ENCODE measurements at places on chromosomes 2 and 18.
A peak's percentile ranks its signal among the peaks of the same experiment; 100 is the strongest.

DNA sequence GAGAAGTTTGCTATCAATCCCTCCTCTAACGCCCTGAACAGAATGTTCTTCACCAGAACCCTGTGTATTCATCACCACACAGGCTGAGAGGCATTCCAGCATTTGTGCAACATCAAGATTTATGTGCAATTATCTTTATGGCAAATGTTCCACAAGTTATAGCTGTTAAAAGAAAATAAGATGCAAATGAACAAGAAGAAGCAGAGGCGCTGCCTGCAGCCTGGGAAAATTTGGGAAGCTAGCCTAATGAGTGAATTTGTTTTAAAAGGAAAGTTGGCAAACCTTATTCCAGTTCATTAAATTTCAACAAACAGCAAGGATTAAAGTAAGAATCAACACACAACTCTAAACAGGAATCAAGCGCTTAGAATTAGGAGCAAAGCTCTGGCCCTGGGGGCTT is 5.3 kb downstream of the TPO start:
- DNase-seq: no peak

DNA sequence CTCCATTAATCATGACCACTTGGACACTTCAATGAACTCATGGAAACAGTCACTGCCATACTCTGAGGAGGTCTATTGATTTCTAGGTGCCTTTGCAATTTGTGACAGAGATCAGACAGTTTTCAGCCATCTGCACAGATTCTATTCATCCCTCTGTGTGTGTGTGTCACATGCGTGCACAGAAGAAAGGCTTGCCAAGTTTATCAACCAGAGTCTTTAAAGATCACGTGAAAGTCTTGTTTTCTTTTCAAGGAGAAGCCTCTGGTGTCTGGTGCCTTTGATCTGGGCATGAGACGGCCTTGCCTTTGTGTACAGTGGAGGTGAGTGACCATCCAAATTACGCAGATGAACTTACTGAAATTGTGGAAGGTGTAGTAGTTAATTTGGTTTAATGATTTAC is 164.2 kb downstream of the VAPA start:
- no peak for DNase-seq

GRCh38 chr2:215052404-215052803 is 86.0 kb downstream of the ABCA12 start:
- DNase-seq: no peak

GRCh38 chr2:6574121-6574520 is 291.6 kb downstream of the CMPK2 start:
- no peak for DNase-seq

DNA sequence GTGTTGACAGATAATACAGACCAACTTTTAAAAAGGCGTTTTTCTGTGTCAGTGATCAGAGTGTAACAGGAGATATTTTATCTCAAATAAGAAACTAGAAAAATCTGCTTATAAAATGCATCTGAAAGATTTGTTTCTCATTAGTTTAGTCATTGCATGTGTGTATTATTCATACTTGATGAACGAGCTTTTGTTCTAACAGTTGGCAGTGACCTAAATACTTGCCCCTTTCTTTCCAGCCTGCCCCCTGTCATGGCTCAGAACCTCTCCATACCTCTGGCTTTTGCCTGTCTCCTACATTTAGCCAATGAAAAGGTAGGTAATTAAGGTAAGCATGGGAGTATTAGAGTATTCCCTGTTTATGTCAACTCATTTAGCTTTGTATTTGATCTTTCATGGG is 33.6 kb downstream of the NCAPH start:
- no peak for DNase-seq

DNA sequence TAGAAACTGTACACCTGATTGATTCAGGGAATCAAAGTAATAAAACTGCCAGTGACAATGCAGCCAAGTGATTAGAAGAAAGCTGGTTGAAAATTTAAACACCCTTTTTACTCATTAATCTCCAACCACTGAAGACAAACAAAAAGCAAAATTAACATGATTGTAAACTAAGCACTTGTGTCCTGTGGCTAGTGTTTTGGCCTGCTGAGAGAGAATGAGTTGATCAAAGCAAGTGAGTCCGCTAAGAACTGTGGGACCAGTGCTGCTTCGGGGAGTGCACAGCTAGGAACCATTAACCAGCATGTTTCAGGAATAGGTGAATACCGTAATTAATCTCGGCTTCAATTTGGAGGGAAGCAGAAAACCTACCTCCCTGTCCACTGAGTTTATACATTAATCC is 13.6 kb upstream of the PAPOLG start:
- DNase-seq: no peak

DNA sequence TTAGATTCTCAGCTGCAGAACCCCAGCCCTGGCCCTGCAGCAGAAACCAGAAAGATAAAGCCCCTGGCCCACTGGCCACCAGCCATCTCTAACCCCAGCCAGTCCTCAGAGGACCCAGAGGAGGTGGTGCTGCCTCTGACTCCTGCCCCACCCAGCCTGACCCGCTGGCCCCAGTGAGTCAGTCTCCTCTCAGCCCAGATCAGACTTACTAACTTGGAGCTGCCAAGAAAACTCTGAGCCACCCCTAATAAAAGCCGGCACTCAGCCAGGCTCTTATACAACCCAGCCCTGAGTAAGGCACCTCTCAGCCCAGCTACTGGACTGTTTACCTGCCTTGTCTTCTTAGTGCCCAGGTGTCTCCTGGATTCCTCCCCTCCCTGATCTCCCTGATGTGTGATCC is 2.0 kb downstream of the SLC14A2 start:
- no peak for DNase-seq

DNA sequence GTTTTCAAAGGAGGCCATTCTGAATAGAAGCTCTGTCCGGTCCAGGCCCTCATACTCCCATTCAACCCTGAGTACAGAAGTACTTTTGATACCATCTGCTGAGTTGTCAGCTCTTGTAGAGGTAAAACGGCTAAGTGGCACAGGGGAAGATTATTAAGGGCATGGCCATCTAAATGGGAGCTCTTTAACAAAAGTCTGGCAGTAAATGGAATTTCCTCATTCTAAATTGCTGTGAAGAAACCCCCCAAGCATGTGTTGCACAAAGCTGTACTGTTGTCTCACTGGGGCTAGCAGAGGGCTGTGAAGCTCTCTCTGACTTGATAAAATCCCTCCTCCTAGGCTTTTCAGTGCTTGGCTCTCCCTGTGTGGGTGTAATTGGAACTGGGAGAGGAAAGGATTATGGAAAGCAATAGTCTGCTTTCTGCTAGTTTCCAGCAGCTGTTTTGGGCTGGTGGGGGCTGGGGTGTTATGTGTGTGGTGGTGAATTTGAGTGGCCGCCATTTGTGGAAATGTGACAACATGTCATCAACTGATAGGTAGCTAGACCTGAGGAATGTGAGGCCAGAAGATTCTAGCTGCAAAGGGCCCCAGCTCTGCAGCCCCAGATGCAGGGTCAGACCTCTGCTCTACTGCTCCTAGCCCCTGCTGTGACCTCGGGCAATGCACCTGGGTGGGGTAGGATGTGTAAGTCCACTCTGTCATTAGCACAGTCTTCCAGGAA is 65.1 kb downstream of the MAP4K4 start:
- DNase-seq: no peak

DNA sequence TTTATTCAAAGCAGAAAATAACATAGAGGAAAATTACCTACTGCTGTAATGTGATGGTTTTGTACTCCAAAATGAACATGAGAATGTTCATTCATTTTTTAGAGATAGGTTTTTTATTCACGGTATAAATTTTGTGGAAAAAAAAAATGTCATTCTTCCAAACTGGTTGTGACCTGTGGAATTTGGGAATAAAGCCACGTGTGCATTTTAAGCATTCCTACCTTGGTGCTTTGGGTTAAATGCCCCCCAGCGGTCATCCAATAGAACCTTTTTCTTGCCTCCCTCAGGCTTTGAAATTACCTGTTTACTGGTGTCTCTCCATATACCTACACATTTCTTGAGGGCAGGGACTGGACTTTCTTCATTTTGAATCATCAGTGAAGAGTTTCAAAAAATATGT is 740.7 kb downstream of the DPP10 start:
- DNase-seq: no peak

DNA sequence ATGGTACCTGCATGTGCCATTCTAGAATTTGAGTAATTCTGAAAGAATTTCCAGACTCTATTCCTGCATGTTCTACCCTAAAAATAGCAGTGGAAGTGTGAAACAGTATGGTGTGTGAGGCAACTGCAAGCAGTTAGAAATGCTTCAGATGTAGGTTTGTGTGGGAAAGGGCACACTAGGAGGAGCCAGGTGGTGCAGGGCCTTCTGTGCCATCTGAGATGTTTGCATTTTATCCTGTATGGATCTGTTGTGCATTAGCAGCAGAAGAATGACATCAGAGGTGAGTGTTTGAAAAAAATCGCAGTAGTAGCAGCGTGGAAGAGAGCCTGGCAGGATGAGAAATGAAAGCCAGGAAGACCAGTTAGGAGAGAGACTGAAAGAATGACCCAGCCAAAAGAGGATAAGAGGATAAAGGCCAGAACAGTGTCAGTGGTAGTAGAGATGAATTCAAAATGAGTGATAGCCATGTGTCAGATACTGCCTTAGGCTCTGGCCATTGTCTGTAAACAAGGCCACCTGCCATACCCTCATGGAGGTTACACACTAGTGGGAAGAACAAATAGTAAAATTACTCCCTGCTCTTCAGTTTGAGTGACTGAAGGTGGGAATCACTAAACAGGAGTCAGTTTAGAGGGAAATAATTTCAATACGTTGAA is 142.2 kb downstream of the PKP4 start:
- DNase-seq: peak; percentile 8

- DNase-seq: no peak
Observed at GRCh38 chr2:96024336-96025193, 10.2 kb downstream of the GPAT2 start.

DNA sequence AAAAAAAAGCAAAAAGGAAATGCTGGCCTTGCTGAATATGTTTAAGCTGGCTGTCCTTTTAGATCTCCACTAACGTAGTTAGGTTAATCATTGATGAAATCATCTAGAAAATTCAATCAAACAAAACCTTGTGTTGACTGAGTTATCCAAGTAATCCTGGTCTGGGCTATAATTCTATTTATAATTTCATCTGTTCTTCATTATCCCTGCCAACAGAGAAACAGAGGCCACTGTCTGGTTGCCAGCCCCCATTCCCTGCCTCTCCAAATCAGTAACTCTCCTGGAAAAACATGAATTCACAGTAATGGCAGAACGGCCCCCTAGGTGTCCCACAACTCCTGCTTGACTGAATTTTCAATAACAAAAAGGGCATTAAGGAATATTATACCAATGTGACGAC is 24.6 kb downstream of the DOCK10 start:
- DNase-seq: no peak

DNA sequence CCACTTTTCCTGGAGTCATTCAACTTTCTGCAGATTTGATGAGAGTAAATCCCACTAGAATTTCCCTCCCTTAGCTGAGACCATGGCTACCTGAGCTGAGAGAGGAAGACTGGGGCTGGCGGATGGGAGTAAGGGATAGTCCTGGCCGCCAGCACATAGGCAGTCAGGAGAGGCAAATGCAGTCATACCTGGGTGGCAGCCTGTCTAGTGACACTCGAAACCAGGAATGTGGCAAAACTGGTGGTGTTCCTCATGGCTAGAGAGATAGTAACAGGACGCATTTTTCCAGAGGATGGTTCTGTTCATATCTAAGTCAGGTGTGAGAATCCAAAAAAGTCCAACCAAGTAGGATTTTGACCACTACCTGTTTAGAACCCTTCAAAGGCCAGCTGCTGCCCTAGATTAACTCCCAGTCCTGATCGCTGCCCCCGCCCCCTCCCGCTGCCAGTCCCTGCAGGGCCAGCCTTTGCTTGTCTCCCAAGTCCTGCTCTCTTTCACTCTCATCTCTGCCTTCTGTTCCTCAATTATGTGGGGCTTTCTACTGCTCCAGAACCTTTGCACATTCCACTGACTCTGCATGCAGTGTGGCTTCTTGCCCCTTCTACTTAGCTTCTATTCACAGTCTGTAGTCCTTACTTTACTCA is 17.4 kb upstream of the SCG2 start:
- DNase-seq: no peak

- DNase-seq: no peak
Observed at GRCh38 chr2:230498506-230499107, 82.6 kb downstream of the SP100 start.

GRCh38 chr18:78664048-78664447 is 315.6 kb upstream of the SALL3 start:
- DNase-seq: no peak

DNA sequence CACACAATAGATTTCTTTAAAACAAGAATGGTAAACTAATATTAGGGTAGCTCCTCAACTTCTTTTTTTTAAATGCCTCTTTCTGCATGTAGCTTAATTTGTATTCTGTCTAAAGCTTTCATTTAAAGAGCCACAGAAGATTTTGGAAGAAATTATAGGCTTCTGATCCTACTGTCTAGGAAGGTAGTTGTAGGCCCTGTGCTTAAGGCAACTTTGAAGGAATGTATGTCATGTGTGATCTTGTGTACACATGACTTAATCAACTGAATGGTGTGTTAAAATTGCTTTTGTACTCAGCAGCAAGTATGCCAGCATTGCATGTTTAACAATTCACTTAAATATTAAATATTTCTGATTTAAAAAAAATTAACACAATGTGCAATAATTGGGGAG is 51.5 kb upstream of the LYPD6 start:
- DNase-seq: no peak

GRCh38 chr2:26671691-26672090 is 20.8 kb upstream of the KCNK3 start:
- no peak for DNase-seq

DNA sequence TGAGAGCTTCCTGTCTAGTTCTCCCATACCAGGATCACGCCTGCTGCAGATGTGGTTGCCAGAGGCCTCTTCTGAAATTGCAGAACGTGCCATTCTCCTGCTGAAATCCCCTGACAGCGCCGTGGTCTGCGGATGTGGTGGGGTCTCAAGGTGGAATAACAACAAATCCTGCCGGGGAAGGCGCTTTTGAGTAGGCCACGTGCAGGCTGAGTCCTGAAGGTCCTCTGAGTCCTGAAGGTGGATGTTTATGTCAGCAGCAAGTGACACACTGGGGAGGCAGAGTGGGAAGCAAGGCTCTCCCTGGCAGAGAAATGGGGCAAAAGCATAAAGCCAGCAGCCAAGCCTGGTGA is 241.4 kb downstream of the MYCN start:
- DNase-seq: no peak

DNA sequence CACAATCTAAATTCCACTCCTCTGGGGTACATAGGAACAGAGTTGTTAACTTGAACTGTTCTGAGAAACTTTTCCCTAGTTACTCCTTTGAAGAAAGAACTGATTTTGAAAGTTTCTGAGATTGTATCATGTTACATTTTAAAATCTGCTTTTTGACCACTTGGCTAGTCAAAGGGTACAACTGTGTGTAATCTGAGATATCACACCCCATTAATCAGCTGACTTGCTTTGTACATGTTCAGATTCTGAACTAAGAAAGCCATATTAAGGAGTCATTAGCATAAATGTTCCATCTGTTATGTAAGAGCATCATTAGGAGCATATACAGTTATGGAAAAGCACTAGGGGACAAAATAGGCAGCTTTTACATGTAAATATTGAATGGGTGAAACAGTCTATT is 3.8 kb upstream of the WDR35 start:
- DNase-seq: no peak

DNA sequence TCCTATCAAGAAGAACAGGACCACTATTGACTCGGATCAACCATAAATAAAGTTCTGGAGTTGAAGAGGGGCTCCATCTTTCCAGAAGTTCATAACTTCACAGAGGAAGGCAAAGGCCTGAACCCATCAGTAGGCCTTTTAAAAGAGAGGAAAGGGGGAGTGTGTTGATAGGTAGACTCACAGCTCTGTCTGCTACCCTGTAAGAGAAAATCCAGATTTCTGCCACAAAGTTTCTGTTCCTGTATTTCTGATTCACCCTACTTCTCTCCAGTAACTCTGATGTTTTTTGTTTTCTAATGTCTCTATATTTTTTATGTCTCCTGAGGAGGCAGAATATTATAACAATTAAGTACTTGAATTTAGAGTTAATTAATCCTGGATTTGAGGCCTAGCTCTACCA is 564.0 kb downstream of the TNS1 start:
- DNase-seq: no peak

Measured in NCI-H2107 (cell line).